ENCODE measurements at places on chromosomes 11 and 22. TPM values are rescaled to one million over a fixed set of nuclear protein-coding genes. Genes with fewer than 3 reads are reported as not detected.

GRCh38 chr22:29219881-29220670, 14.4 kb downstream of the EMID1 start:
- no peaks in the 10 kb centered on the region for H3K36me3 ChIP-seq
- no peak for DNase-seq
- no peaks in the 10 kb centered on the region for H3K4me1 ChIP-seq

DNA sequence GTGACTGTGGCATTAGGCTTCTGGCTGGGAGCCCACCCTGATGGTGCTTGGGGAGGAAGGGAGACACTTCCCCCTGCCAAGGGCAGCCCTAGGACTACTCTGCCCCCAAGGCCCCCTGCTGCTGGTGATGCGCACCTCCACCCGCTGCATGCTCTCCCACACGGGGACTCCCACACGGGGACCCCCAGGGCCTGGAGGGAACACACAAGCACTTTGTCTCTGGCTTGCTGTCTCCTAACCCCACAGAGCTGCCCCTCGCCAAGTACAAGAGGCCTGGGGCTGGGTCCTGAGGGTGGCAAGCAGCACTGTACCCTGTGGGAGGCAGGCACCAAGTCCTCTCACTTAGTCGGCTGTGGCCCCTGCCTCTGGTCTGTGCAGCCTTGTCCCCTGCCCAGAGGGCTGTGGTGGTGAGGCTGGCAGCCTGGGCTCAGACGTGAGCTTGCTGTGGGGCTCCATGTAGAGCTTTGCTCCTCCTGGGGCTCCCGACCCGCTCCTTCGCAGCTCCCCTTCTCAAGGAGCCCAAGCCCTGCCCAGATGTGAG, 7.9 kb downstream of the LRRC75B start:
- H3K4me3 ChIP-seq: no peak overlapping the region
- no peak overlapping the region for H3K27ac ChIP-seq
- H3K27me3 ChIP-seq: no peaks in the 10 kb centered on the region

DNA sequence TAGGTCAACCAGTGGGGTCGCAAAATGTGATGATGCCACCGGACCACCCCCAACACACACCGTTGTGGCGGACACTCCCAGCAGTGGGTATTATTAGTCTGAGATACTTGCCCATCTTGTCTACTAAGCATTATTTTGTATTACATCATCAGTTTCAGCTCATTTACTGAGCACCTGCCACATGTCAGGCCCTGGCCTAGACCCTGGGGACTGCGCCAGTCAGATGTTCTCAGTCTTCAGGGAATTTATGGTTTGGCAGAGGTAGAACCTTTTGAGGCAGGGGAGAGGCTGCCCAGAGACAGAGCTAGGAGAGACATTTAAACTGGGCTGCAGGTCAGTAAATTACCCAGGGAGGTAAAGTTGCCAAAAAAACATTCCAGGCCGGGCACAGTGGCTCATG, 43.1 kb upstream of the GCAT start:
- no peaks in the 10 kb centered on the region for H3K4me1 ChIP-seq
- no peak for DNase-seq
- H3K27me3 ChIP-seq: no peaks in the 10 kb centered on the region

- H3K27ac ChIP-seq: no peak overlapping the region
- DNase-seq: no peak
- peaks cover 31% of the 10 kb centered on the region for H3K36me3 ChIP-seq
- no peaks in the 10 kb centered on the region for H3K27me3 ChIP-seq
- H3K4me1 ChIP-seq: peaks cover 10% of the 10 kb centered on the region
These were observed 47.3 kb downstream of the RDX start for GRCh38 chr11:110249066-110249465.

DNA sequence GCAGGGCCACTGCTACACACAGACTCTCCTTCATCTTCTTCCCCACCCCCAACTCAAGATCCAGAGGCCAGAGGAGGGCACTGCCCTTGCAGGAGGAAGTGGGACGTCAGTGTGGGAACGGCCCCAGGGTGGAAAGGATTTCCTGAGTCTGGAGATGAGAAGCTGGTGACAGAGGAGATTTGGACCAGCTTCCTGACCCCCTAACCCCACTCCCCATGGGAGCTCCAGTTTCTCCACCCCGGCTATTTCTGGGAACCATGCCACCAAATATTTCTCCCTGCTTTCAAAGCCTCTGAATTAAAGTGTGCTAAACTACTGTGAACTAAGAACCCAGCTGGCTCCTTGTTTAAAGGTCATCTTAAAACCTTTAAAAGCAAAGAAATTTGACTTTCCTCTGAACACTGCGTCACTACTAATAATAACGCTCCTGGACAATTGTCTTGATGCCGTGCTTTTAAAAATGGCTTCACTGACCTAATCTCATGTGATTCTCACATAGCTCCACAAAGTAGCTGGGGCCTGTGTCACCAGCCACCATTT, 46.6 kb downstream of the CWC15 start:
- DNase-seq: no peak
- H3K27me3 ChIP-seq: no peaks in the 10 kb centered on the region
- peaks cover 24% of the 10 kb centered on the region for H3K4me1 ChIP-seq
- H3K4me3 ChIP-seq: no peak overlapping the region
- peaks cover 16% of the 10 kb centered on the region for H3K36me3 ChIP-seq
- H3K27ac ChIP-seq: no peak overlapping the region

DNA sequence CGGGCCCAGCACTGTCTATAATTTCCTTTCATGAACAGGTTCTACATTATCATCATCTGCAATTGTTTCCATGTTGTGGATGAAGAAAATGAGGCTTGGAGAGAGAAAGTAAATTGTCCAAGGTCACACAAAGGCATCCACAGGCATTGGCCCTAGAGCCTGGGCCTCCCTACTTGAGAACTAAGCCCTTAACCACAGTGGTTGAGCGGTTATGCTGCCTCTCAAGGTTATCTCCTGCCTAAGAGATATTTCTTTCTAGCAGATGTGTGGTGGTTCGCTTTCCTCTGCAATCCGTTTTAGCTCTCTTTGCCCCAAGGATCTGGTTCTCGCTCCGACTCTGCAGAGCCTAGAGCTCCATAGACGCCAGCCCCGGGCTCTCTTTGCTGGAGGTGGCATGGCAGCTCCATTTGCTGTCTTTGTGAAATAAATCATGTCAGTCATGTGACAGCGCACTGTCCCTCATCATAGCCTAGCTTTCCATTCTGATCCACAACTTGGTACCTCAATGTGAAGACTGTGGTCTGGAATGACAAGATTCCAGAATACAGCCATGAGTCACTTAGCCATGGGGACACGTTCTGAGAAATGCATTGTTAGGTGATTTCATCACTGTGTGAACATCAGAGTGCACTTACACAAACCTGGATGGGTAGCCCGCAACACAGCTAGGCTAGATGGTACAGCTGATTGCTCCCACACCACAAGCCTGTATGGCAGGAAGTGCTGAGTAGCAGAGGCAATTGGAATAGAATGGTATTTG, 27.2 kb downstream of the RPS6KA4 start:
- H3K4me3 ChIP-seq: no peak overlapping the region
- DNase-seq: peak; percentile 58
- peaks cover 27% of the 10 kb centered on the region for H3K4me1 ChIP-seq
- H3K27ac ChIP-seq: no peak overlapping the region

Gene RAC2
- 834 TPM for total RNA-seq

Gene YPEL4
- total RNA-seq: 1.0 TPM

Gene TTC28
- 1.2 TPM for total RNA-seq

Gene CSTF3
- total RNA-seq: 32.2 TPM

Gene INS
- not detected for total RNA-seq
